ENCODE measurements at places on chromosomes 3 and 15.

DNA sequence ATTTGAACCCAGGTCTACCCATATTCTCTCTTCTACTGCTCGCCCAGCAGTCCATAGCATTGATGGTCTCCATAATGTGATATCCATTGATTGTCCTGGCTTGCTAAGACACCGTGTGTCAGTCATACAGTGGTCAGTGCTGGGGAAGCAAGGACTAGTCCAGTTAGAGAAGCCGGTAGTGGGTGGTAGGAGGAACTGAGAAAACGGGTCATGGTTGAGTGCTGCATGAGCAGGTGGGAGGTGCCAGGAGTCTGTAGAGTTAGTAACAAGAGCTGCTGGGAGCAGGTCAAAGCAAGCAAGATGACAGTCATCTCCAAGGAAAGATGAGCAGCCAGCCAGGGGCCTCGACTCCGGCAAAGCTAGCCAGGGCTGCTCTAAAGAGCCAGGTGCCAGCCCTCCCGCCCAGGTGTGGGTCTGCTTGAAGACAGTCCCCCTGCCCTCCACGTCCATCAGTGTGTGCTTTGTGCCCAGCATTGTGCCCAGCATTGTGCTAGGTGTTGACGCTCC is 29.5 kb upstream of the USP3 start:
- DNase-seq = no peak

GRCh38 chr15:79919749-79920511 is 23.1 kb upstream of the MTHFS start:
- DNase-seq = no peak

GRCh38 chr15:80925597-80926059 is 64.0 kb downstream of the MESD start:
- no peak for DNase-seq

- no peak for DNase-seq
Observed at GRCh38 chr3:10620833-10621082, 115.4 kb upstream of the ATP2B2 start.

DNA sequence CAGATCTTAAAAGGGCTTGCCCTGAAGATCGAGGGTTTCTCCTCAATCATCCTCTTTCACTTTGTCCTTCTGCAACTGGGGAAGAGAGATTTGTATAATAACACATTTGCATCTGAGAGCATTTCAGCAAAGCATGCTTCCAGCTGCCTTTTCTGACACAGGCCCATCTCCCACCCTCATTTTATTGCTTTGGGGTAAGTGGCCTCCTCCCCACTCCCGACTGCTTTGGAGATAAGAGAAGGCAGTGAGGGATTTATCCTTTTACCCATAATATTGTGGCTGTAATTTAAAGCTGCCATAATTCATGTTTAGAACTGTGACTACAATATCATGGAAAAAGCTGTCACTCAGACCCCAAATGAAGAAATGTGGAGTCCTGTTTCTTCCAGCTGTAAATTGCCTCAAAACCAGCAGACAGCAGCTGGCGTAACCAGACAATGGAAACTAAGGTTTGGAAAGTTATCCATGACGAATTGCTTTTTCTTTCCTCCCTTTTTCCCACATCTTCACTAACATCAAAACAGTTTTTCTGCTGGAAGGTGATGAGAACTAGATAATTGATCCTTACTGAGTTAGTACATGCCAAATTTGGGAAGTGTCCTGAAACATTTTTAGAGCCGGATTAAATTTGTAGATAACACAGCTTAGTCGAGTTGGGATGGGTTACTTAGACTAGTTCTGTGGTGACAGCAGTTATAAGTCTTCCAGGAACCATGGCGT is 104.2 kb upstream of the PFN2 start:
- no peak for DNase-seq
